ENCODE measurements at places on chromosomes 4 and X.

DNA sequence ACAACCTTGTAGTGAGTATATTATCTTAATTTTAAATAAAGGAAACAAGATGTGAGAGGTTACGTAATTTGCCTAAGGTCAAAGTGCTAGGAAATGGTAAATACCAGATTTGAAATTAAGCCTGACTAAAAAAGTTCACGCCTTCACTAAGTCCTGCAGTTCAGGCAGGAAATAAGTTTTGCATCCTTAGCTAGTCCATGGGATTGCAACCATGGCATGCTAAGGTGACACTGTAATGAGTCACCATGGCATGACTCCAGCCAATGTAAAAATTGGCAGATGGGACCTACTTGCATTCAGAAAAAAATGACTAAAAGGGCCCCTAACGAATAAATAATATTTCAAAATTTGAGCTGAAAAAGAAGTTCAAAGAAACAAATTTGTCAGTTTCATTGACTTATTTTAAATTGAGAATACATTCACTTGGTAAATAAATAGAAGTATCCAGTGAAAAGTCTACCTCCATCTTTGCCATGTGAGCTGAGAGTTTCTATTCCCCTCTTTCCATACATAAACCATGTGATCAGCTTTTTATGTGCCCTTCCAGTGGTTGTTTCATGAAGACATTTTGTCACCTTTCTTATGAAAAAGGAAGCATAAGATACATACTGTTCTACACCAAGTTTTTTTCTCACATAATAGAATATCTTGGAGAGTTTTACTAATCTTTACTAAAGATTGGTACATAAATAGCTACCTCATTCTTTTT lies 72.4 kb downstream of the ANKRD50 start:
- no peak for DNase-seq

DNA sequence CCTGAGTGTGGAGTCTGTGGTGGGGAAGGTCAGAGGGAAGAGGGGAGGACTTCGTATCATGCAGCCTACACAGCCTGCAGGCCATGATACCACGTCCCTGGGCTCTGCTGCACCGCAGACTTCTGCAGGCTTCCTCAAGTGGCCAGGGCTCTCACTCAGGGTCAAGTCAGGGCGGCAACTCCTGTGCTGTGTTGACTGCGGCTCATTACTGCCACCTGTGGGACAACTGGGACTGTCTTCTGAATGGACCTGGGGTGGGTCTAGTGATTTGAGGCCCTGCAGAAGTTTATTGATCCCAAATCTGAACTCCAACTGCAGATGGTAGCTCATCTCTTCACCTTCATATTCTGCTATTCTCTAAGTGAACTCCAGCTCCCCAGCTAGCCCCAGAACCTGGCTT lies 167.1 kb downstream of the NSUN7 start:
- peak; percentile 49 for DNase-seq

- DNase-seq: no peak
Observed at GRCh38 chr4:147938496-147938895, 206.6 kb downstream of the ARHGAP10 start.

- DNase-seq: no peak
Observed at GRCh38 chr4:87101543-87102199, 118.7 kb downstream of the KLHL8 start.

DNA sequence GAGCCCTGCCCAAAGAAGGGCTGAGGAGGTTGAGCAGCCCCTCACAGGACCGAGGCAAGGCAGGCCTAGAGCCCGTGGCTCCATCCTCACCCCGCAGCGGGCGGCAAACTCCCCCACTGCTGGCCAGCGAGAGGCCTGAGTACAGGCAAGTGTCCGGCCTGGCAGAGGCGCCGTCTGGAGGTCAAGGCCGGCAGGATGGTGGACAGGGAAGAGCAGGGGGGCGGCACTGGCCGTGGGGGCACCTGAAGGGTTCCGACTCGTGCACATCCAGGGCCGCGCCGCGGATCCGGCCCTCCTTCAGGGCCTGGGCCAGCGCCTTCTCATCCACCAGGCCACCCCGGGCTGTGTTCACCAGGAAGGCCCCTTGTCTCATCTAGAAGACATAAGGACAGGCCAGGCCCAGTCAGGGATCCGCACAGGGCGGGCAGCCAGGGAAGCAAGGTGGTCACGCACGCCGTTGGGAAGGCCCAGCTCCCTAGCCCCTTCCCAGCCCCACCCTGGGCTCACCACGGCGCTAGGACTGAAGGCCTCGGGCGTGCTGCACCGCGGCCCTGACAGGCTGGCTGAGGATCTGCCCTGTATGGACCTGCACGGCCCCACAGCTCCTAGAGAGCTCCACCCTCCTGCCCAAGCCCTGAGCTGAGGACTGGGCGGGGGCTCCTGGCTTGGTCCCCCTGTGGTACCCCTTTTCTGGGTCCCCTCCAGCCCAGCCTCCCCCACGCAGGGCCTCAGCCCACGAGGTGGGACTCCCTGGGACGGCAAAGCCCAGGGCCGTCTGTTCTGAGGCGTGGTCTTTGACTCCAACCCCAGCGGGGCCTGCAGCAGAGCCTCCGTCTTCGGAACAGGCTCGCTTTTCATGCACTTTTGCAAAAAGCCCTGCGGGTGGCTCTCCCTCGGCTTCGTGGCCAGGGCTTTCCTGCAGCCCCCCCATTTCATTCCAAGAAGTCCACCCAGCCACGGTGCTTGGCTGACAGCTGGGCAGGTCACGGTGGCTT lies 34.5 kb downstream of the CTBP1 start:
- DNase-seq: no peak

DNA sequence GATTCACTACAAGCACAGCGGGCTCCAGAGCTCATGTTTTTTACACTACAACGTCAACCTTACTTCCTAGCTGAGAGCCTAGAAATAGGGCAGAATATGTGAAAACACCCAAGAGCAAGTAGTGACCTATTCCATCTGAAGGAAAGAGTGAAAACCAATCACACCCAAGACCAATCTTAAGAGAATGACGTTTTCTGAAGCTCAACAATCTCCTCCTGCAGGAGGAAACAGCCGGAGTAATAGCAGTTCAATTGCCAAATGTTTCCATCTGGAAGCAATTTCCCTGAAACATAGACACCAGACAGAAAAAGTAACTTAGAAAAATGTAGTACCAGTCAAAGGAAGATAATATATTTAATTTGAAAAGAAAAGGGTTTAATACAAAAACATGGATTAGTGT lies 142.4 kb downstream of the ANXA5 start:
- no peak for DNase-seq

DNA sequence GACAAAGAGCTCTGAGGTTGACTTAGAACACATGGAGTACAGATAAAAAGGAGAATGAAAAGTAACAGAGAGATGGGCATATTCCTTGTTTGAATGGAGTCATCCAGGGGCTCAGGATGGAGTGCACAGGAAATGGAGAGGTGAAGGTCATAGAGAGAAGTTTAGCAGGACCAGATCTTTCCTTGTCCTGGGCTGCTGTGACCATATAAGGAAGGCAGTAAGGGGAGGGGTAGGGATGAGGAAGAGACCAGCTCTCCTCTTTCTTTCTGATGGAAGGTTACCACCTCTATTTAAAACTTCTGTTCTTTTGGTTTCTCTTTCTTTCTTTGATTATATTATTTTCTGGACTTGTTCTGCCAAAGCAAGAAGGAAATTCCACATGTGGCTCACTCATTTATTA lies 27.0 kb downstream of the AR start:
- no peak for DNase-seq

- DNase-seq: no peak
Observed at GRCh38 chrX:132631579-132632232, 142.9 kb upstream of the MBNL3 start.

- DNase-seq: peak; percentile 37
Observed at GRCh38 chr4:128468123-128468989, 180.7 kb upstream of the PGRMC2 start.

GRCh38 chrX:12228862-12229261 lies 90.6 kb downstream of the FRMPD4 start:
- no peak for DNase-seq

GRCh38 chr4:95180531-95181242 lies 368.1 kb downstream of the UNC5C start:
- DNase-seq: no peak

GRCh38 chr4:12712648-12713339 lies 771.3 kb downstream of the RAB28 start:
- DNase-seq: no peak

GRCh38 chr4:15676899-15677298 lies 4.7 kb upstream of the FAM200B start:
- no peak for DNase-seq

DNA sequence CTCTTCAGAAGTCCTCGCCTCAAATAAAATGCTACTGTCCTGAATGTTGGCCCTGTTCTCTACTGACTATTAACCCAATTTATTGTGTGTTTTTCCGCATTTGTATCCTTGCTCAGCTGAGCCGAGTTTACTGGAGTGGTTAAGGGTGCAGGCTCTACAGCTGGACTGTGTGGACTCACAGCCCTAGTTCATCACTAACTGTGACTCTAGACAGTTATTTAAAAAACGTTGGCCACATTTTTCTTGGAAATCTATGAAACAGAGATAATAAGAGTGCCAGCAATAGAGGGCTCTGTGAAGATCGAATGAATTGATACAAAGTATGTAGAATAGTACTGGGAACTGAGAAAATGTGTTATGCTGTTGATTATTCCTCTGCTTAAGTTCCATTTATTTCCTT lies 2.9 kb upstream of the GUF1 start:
- DNase-seq: no peak

- no peak for DNase-seq
Observed at GRCh38 chrX:123801901-123802300, 58.0 kb upstream of the XIAP start.

DNA sequence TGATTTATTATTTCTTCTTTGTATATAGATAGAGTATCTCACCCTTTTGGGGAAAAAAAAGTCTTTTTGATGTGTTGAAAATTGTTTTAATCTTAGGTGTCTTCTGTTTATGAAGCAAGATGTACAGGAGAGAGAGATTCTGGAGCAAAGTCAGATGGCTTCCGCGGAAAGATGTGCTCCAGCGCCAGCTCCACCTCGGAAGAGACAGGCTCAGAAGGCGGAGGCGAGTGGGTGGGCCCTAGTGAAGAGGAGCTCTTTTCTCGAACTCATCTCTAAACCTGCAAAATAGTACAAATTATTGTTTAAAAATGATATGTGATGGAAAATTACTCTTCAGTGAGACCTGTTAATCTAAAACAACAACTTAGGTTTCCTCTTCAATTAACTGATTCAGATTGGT lies 28.9 kb upstream of the TBC1D14 start:
- DNase-seq: no peak

GRCh38 chr4:8218371-8219031 lies 19.4 kb downstream of the SH3TC1 start:
- no peak for DNase-seq

GRCh38 chr4:154595807-154596206 lies 5.3 kb upstream of the FGA start:
- DNase-seq: no peak

- DNase-seq: no peak
Observed at GRCh38 chr4:17095771-17096170, 197.3 kb upstream of the LDB2 start.

DNA sequence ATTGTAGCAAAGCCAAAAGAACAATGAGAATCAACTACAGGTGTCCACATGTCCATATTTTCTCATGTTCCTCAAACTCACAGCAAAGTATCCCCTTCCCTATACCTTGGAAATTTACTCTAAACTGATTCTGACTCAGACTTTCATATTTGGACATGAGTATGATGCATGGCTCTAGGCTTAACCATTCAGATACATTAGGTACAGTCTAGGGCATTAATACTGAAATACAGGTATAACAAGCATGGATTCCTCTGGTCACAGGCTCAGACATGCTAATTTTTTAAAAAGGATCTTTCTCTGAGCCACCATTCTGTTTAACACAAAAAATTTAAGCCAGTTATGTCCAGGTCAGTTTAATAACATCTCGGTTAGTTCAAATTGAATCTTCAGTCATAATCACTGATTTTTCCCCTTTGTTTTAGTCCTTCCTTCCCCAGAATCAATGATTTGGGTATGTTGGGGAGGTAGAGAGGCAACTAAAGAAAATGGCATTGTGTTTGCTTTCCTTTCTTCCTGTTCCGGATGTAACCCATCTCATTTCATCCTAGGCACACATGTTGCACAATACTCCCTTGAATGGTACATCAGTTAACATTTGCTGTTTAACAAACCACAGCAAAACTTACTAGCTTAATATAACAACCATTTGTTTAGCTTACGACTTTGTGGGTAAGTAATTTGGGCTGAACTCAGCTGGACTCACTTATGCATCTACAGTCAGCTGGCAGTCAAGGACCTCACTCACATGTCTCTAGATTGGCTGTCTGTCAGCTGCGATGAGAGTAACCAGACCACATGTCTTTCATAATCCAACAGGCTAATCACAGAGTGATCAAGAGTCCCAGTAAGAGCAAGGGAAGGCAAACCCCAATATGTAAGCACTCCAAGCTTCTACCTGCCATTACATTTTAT lies 75.3 kb upstream of the GRIA3 start:
- DNase-seq: no peak

DNA sequence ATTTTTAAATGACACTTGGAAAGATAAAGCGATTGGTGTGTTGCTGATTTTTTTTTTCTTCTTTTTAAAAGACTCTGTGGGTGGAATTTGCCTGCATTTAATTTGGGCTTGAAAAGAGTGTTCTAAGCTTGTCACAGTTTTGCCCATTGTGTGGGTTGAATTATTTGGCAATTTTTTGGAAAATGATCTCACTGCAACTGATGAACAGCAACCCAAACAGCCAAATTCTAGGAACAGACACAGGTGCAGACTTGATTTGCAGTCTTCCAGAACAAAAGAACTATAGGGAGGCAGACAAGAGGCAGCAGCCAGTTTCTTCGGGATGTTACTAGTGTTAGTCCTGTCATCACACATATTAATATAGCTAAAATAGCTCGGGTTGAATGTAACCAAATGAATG lies 40.5 kb downstream of the CASP6 start:
- DNase-seq: no peak

DNA sequence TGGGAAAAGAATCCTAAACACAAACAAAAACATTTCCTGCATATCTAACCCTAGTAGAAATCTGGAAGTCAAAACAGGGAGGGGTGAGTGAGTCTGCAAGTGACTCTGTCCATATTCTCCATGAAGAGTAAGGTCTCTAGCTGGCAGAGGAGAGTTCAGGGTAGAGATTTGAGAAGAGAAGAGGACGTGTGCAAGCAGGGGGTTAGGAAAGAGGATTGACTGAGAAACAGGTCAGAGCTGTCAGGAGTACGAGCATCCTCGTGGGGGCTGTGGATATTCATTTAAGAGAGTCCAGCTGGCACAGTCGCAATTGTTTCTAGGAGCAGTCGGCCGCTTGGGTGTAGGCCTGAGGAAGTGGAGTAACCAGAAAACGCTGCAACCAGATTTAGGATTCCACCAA lies 27.9 kb downstream of the PROM1 start:
- DNase-seq: no peak

DNA sequence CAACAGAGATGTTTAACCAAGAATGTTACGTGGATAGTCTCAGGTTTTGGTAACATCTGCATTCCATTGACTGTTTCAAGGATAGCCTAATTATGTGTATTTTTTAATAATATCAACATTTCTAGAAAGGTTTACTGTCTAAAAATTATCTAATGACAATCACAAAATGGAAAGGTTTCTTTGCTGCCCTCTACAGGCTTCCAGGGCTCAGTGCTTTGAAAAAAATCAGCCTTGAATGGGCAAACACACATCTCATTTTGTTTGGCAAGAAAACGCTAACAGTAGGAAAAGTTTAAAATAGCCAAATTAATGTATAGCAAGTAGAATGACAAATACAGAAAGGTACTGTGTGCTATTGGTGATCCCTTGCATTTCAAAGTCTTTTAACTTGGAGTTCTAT lies 223.4 kb upstream of the PRPS2 start:
- DNase-seq: no peak
